ENCODE measurements at places on chromosomes 12 and 14. TPM values are rescaled to one million over a fixed set of nuclear protein-coding genes. Genes with fewer than 3 reads are reported as not detected.

Gene SMCO2
- 0.40 TPM for total RNA-seq

Gene STAC3
- total RNA-seq: 0.33 TPM

Gene EFS
- 15.0 TPM for total RNA-seq

Gene LRP1-AS
- total RNA-seq: not detected

Gene IAPP
- total RNA-seq: 0.10 TPM

Gene LBHD2
- total RNA-seq: not detected

Gene PELI2
- 7.6 TPM for total RNA-seq

Gene GPR84
- total RNA-seq: 0.07 TPM

Gene KLHL33
- 0.03 TPM for total RNA-seq

Gene TFCP2
- 15.3 TPM for total RNA-seq

Gene CD27
- not detected for total RNA-seq

Gene PKP2
- total RNA-seq: 1.8 TPM

Gene DMAC2L
- 4.2 TPM for total RNA-seq

Gene LRTM2
- not detected for total RNA-seq

Gene CLEC1B
- not detected for total RNA-seq

Gene TMEM63C
- 0.17 TPM for total RNA-seq

Gene TAS2R8
- total RNA-seq: not detected

Gene ACOT4
- 0.98 TPM for total RNA-seq

Gene GUCY2C
- total RNA-seq: not detected

Gene MAP1LC3B2
- total RNA-seq: 0.52 TPM

Gene CAPZA3
- total RNA-seq: not detected

Gene ADGRD1
- total RNA-seq: 3.1 TPM

Gene CLEC9A
- not detected for total RNA-seq

Gene SYT1
- 25.2 TPM for total RNA-seq

Gene PRKD1
- total RNA-seq: 40.5 TPM

Gene ERP27
- not detected for total RNA-seq

Gene DCN
- 72.0 TPM for total RNA-seq

Gene RGS6
- total RNA-seq: not detected

Gene TSHR
- total RNA-seq: not detected

Measured in smooth muscle cell of the pulmonary artery (primary cell).